ENCODE measurements at places on chromosomes 2 and 18. TPM values are rescaled to one million over a fixed set of nuclear protein-coding genes. Genes with fewer than 3 reads are reported as not detected.

CCBE1 gene
- total RNA-seq = 7.7 TPM

RNF144A gene
- 1.5 TPM for total RNA-seq

TMEM198 gene
- 2.5 TPM for total RNA-seq

KIAA2012 gene
- total RNA-seq = not detected

ADGRF3 gene
- total RNA-seq = 0.12 TPM

CTNNA2 gene
- total RNA-seq = not detected

TSPYL6 gene
- total RNA-seq = not detected

HK2 gene
- 14.2 TPM for total RNA-seq

All from M059J (cell line).